ENCODE measurements at places on chromosomes 1 and 21.

DNA sequence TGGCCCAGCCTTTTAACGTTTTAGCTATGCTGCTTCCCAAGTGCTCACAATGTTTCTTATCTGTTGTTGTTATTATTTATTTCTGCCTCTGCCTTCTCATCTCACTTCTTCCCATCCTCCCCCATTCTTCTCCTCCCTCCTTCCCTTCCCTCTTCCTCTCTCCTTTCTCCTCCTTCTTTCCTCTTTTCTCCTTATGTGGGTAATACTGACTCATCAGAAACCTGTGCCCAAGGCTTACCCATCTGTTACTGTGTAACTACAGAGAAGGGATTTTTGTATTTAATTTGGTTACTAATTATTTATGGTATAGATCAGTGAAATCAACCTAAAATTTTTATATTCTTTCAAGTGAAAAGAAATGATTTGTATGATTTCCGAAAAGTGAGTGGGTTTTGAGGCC lies 120.3 kb downstream of the KCNK2 start:
- no peak for DNase-seq

- no peak for DNase-seq
Measured at GRCh38 chr1:41330588-41331545, 30.4 kb upstream of the FOXO6 start.

DNA sequence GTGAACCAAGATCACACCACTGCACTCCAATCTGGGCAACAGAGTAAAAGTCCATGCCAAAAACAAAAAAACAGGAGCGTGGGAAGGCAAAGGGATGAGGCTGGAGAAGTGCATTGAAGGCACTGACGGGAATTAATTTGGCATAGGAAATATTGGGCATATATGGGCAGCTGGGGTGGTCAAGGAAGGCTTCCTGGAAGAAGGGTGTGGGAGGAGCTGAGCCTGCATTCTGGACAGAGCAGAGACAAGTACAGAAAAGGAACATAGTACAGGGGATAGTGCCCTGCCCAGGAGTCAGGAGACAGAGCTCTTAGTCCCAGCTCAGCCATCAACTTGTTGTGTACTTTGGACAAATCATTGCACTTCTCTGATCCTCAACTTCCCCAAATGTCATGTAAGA lies 11.7 kb downstream of the SDC3 start:
- DNase-seq, result no peak

GRCh38 chr1:29682919-29683295 lies 446.6 kb downstream of the PTPRU start:
- no peak for DNase-seq

DNA sequence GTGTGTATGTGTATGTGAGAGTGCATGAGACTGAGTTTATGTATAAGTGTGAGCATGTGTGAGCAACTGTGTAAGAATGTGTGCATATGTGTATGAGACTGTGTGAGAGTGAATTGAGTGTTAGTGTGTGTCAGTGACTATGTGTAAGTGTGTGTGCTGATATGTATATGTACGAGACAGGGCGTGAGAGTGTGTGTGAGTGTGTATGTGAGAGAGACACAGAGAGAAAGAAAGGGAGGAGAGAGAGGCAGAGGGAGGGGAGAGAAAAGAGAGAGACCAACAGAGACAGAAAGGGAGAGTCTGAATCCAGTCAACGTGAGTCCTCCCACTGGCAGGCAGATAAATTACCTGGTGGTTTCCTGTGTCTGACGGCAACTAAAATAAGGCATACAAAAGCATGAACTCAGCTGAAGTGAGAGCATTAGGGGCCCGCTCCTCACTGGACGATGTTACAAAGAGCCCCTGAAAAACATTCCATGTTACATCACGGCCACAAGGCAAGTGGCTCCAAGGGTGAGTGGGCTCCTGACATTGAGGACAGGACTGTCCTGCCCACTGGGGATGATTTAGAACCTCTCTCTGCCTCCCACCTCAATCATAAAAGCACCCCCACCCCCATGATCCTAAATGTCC lies 66.6 kb upstream of the TIAM1 start:
- DNase-seq, result no peak

- no peak for DNase-seq
Measured at GRCh38 chr1:9249263-9249533, 14.6 kb downstream of the H6PD start.

DNA sequence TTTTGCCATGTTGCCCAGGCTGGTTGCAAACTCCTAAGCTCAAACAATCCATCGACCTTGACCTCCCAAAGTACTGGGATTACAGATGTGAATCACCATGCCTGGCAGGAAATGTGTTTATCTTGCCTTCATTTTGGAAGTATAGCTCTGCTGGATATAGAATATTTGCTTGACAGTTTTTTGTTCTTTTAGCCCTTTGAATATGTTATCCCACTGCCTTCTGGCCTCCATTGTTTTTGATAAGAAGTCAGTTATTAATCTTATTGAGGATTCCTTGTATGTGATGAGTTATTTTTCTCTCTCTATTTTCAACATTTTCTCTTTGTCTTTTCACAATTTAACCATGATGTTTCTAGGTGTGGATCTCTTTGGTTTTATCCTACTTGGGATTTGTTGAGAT lies 112.9 kb upstream of the RAB3GAP2 start:
- DNase-seq, result no peak

- no peak for DNase-seq
Measured at GRCh38 chr1:114082867-114083585, 70.6 kb downstream of the SYT6 start.

DNA sequence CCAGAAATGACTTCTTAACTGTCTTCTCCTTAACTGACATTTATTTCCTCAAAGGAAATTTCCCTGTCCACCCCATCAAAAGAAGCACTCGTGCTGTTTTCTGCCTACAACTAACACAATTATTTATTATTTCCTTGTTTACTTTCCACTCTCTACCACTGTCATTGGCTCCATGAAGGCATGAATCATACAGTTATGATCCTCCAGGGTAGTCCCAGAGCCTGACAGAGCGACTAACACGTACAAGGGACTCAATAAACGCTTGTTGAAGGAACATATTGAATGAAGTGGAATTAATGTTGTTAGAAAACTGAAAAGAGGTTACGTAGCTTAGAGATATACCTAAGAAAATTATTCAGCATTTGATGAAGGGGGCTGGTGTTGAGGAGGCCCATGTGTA lies 20.9 kb downstream of the GREM2 start:
- no peak for DNase-seq

GRCh38 chr1:67590329-67590728 lies 94.7 kb upstream of the GADD45A start:
- no peak for DNase-seq

GRCh38 chr1:206032380-206033140 lies 8.9 kb upstream of the CTSE start:
- no peak for DNase-seq

DNA sequence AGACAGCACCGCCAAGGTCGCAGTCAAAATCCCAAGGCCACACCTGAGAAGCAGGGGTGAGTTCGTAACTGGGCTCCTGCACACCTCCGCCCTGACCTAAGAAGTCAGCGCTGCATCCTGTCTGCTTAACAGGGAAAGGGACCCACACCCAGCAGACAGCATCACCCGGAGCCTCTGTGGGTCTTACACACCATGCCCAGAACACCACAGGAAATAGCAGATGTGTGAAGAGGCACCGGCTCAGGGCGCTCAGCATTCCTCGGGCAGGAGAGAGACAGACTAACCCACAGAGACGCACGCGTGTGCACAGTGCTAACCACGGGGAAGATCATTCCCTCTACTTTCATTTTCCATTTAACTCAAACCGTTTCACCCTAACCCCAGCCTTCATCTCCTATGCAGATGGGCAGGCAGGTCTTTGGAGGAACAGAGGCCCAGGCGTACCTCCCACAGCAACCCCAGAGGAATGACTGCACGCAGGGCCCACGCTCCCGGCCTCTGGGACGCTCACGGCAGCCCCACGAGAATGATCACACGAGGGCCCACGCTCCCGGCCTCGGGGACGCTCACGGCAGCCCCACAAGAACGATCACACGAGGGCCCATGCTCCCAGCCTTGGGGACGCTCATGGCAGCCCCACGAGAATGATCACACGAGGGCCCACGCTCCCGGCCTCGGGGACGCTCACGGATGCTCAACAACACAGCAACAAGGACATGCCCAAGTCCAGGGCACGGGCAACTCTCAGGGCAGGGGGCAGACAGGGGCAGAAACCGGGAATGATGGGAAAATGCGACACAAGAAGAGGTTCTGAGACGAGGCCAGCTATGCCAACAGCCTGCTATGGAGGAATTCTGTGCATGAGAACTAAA lies 20.9 kb downstream of the POFUT2 start:
- DNase-seq, result no peak

DNA sequence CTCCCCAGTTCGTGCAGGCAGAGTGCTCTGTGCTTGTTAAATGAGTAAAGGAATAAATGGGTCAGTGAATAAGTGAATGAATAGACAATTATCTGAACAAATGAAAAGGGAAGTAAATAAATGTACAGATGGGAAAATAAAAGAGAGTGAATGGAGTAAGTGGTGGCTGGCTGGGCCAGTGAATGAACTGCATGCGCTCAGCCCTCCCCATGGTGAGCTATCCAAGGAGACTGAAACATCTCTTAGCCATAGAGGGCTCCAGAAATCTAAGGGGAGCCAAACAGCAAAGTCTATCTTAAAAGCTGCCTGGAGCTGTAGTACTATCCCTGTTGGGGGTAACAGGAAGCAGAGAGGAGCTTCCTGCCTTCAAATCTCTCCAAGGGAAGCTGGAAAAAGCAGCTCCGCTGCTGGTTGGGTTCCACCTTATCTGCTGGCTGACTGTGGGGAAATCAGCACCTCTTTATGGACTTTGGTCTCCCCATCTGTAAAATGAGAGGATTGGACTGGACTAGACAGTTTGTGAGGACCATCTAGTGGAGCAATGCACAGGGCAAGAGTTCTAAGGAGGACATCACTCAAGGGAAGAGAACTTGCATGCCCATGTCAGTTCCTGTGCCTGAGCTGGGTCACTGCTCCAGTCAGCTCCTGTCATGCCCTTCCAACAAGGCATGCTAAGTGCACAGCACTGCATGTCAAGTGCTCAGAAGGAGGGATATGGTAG lies 77.9 kb downstream of the TRABD2B start:
- DNase-seq, result no peak

- DNase-seq, result no peak
Measured at GRCh38 chr1:84386716-84387479, 11.4 kb upstream of the DNASE2B start.

- DNase-seq, result no peak
Measured at GRCh38 chr1:203944651-203945404, 83.4 kb downstream of the SNRPE start.

- DNase-seq, result no peak
Measured at GRCh38 chr1:3807769-3808168, 11.5 kb upstream of the LRRC47 start.

DNA sequence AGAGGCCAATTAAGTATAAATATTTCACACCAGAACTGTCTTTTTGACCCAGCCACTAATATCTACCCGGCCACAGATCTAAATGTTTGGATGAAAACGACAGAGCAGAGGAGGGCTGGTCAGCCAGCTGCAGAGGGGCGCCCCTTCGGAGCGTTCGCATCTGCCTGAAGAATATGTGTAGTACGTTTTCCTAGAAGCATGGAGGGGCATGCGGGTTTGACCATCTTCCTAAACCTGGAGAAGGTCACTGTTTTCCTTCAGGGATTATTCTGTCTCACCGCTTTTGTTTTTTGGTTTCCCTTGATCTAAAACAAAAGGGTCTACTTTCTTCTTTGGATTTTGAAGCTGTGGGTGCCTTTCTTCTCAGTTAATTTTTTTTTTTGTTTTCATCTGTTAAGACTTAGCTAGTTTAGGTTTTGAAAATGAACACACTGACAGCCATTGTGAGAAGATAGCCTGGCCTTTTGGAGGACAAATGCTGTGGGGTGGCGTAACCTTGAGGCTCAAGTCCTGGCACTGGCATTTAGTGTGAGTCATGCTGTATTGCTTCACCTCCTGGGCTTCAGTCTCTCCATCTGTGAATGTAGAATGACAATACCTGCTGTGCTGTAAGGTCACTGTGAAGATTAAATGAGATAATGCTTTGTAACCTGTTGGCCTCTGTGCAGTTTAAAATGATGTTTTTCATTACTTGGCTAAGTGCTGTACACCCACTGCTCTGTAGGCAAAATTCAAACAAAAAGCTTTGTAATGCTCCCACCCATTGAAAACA lies 74.1 kb upstream of the IRF2BP2 start:
- DNase-seq, result no peak

GRCh38 chr21:40139636-40140035 lies 272.4 kb downstream of the PCP4 start:
- no peak for DNase-seq

DNA sequence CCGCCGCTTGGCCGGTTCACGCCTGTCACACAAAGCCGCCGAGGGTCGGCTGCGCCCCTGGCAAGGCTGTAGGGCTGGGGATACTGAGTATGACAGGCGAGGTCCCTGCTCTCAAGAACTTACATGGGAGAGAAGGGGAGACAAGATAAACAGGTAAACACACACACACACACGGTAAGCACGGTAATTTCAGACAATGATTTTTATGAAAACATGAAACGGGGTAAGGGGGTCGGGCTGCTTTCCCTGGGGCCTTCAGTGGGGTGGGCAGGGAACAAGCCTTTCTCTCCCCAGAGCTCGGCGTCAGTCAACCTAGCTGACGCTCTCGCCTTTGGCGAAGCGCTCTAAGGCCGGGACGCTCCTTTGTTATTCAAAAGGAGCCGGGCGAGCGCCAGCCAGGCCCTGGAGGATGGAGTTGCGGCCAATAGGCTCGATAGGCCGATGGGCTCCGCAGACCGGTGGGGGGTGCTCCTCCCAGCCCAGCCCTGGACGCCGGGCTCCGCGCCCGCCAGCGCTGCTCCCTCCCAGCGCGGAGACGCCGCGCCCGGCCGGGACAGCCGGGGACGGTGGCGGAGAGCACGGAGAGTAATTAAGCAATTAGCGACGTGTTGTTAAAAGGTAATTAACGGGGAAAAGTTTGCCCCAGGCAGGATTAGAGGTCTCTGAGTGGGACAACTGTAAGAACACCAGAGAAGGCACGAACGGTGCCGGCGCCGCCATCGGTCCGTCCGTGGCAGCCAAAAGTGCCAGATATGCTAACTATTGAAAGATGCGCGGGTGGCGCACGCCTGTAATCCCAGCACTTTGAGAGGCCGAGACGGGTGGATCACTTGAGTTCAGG lies 950 bp upstream of the INKA2 start:
- DNase-seq, result no peak
